IPS-NIHi11 (cell line): ENCODE measurements at places on chromosomes 1 and 21.

DNA sequence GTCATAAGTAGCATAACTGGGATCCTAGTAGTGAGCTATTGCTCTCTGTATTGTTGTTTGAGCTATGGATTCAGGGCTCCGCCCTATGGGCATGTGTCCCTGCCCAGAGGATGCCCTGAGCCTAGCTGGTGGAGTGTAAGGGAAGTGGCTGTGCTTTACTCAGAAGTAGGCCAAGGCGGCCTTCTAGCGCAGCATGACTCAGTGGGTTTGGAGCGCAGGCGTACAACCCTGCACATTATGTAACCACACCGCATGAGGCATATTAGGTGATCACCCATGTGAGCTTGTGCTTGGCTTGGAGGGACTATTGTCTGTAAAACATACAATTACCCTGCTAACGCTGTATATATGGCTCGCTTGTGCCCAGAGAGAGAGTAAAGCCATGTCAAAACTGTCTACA lies 11.1 kb upstream of the UBE2U start:
- no peak for DNase-seq

GRCh38 chr1:47511825-47512224 lies 74.0 kb downstream of the FOXD2 start:
- no peak for DNase-seq

- DNase-seq = no peak
Measured at GRCh38 chr1:208080396-208081286, 163.5 kb downstream of the PLXNA2 start.

DNA sequence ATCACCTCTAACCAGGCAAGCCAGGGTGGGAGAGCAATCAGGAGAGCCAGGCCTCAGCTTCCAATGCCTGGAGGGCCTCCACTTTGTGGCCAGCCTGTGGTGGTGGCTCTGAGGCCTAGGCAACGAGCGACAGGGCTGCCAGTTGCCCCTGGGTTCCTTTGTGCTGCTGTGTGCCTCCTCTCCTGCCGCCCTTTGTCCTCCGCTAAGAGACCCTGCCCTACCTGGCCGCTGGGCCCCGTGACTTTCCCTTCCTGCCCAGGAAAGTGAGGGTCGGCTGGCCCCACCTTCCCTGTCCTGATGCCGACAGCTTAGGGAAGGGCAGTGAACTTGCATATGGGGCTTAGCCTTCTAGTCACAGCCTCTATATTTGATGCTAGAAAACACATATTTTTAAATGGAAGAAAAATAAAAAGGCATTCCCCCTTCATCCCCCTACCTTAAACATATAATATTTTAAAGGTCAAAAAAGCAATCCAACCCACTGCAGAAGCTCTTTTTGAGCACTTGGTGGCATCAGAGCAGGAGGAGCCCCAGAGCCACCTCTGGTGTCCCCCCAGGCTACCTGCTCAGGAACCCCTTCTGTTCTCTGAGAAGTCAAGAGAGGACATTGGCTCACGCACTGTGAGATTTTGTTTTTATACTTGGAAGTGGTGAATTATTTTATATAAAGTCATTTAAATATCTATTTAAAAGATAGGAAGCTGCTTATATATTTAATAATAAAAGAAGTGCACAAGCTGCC lies 19.8 kb downstream of the CSF1 start:
- no peak for DNase-seq

- no peak for DNase-seq
Measured at GRCh38 chr1:78211483-78212092, 165.8 kb downstream of the GIPC2 start.

DNA sequence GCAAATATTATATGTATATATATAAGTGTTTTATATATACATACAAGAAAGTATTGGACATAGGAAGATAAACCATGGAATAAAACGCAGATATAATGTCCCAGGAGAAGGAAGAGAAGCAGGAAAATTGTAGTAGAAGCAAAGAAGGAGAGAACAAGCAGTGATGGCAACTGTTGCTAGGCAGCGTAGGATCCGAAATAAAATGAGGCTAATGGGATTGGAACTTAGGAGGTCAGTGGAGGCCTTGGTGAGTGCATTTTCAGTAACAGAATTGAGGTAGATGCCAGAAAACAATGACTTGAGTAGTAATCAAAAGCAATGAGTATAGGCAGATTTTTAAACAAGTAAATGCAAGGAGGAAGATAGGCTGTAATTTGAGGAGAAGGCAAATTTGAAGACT lies 265.8 kb downstream of the LRRC7 start:
- DNase-seq = no peak

GRCh38 chr21:43303275-43304178 lies 123.4 kb downstream of the SIK1 start:
- DNase-seq = no peak
